ENCODE measurements at places on chromosomes 4 and X.

DNA sequence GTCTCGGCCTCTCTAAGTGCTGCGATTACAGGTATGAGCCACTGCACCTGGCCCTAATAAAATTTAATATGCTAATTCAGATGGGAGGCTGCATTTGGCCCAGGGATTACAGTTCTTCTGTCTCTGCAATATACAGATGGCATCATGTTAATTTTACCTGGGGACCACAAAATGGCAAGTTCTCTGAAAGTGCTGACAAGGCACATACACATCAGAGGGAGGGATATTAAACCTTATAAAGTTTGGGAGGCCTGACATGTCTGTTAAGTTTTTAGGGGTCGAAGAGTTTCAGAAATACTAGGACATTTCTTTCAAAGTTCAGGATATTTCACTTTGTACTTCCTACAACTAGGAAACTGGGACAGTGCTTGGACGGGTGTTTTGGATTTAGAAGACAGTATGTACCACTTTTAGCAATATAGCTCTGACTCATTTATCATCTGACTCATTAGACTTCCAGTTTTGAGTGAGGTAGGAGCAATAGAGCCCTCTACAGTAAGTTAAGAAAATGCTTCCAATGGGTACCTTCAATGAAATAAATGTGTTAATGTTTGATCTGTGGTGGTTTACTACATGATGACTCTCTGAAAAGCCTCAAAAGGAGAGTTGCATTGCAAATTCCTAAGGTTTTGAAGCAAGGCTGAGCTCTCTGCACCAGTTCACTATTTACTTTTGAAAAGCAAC, 981.0 kb upstream of the HS3ST1 start:
- DNase-seq, result no peak

- no peak for DNase-seq
Measured at GRCh38 chrX:103012945-103013344, 51.0 kb downstream of the BEX1 start.

DNA sequence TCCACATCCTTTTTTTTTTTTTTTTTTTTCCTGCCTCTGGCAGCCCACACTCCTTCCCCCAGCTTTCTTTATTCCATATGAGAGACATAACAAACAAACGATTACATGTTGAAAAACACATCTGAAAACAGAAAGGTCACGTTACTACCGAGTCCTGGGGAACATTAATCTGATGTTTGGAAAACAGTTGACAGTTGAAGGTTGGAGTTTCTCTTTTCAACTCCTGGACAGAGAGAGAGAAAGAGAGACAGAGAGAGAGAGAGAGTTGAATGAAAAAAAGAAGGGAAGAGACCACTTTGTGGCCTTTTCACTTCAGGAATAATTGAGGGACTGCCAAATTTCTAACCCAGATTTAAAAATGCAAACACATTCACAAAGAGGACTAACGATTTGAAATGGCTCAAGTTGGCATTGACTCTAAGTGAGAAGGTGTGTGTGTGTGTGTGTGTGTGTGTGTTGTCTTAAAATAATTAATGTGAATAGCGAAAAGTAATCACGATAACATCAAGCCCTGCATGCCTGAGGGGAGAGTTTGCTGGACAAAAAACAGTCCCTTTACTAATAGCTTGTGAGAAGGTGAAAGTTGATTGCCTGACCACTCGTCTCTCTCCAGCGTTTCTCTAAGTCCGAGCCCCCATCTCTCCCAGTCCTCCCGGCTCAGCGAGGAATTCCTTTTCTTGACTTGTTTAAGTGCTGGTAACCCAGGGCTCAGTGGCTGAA, 67.3 kb downstream of the FBXO8 start:
- no peak for DNase-seq

DNA sequence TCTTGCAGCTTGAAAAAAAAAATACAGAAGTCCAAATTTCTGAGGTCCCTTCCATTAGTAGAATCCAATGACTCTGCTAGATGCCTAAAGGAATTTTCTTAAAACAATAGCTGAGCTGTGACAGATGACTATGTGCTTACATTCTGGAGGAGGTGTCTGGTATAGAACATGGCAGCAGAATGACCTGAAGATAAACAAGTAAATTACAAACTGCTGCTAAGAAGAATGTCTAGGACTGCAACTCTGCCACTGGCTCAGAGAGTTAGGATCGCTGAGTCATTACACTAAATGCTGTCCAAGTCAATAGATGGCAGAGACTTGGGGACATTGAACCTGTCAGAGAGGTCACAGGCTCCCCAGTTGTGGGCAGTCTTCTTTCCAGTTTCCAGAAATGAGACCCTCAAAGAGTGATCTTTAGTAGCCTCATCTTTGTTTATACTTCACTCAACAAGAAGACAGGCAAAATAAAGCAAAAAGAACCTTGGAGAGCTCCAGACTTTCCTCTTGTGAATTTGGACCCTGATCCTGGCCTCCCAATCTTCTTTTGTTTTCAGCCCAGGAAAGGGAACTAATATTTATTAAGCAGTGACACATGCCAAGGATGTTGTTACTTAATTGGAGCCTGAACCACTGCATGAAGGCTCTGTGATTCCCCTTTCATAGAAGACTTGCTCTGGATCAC, 56.4 kb upstream of the SCML1 start:
- DNase-seq, result no peak

GRCh38 chr4:88158038-88158488, 376 bp downstream of the ABCG2 start:
- no peak for DNase-seq
